OCI-LY7 (cell line): ENCODE measurements at places on chromosomes 7 and 10.

- DNase-seq, result no peak
These were observed 254.9 kb downstream of the KIAA1217 start for GRCh38 chr10:24463611-24464426.

DNA sequence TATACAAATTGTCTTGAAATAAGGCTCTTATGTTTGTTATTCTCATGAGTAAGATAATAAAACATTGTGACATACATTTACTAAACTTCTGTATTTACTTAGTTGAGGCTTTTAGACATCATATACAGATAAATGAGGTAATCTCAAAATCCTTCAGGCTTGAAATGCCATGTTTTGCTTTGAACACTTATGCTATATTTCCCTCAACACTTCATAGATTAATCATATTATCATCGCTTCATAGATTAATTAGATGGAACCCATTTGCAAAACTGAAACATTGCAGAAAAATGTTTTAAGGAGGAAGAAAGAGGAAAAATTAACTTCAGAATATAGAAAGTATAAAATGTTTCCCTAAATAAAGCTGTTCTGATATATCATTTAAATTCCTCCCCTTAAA is 165.0 kb upstream of the CNTNAP2 start:
- DNase-seq, result no peak

- no peak for DNase-seq
These were observed 1.3 kb downstream of the OR2A5 start for GRCh38 chr7:144050093-144050492.

DNA sequence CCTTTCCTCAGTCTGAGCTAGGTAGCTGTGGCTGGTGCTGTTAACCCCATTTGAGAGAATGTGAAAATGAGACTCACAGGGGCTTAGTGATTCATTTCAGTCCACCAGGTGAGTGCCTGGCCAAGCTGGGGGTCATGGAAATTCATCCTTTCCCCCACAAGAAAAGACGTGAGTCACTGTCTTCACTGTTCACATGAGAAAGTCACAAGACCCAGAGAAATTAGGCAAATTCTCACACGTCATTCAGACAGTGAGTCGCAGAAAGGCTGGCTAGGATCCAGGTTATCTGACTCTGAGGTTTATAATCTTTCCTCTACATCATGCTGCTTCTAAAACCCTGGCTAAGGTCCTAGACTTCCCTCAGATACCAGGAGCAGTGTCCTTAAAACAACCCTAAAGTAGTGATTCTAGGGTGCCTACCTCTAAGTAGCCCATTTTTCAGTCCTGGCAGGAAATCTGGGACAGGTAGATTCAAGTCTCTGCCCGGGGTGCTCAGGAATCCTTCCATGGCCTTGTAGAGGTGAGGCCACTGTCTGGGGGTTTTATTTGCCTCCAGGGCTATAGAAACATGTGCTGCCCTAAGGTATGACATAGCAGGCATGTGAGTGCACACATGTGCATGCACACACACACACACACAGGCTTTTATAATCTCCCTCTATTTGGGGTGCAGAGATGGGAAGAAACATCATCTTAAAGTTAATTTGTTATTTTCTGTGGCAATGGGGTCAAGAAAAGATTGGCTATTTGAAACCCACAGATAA is 427.9 kb upstream of the CELF2 start:
- no peak for DNase-seq

DNA sequence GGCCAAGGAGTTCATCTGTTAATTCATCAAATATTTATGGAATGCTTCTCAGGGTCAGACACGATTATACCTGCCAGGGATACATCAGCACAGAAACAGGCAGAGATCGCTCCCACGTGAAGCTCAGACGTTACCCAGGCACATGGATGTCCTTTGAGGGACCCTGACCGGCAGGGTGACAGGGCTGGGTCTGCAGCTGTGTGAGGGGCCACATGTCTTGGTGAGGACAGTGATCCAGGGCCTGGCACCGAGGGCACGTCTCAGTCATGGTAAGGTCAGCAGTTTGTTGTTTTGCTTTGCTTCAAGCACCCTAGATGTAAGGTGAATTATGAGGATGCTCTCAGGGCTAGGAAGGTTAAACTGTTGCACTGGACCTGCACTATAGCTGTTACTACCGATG is 227.9 kb downstream of the WDR37 start:
- no peak for DNase-seq

GRCh38 chr7:143265017-143265693 is 1.9 kb downstream of the GSTK1 start:
- DNase-seq, result no peak

GRCh38 chr7:2639695-2640481 is 8.1 kb downstream of the TTYH3 start:
- no peak for DNase-seq

- DNase-seq, result peak; percentile 84
These were observed at the start of gene CUL1 for GRCh38 chr7:148698397-148699023. Gene CUL1 (plus strand): TSS chr7:148698903. CDS start chr7:148730123, 31,220 bp downstream.

DNA sequence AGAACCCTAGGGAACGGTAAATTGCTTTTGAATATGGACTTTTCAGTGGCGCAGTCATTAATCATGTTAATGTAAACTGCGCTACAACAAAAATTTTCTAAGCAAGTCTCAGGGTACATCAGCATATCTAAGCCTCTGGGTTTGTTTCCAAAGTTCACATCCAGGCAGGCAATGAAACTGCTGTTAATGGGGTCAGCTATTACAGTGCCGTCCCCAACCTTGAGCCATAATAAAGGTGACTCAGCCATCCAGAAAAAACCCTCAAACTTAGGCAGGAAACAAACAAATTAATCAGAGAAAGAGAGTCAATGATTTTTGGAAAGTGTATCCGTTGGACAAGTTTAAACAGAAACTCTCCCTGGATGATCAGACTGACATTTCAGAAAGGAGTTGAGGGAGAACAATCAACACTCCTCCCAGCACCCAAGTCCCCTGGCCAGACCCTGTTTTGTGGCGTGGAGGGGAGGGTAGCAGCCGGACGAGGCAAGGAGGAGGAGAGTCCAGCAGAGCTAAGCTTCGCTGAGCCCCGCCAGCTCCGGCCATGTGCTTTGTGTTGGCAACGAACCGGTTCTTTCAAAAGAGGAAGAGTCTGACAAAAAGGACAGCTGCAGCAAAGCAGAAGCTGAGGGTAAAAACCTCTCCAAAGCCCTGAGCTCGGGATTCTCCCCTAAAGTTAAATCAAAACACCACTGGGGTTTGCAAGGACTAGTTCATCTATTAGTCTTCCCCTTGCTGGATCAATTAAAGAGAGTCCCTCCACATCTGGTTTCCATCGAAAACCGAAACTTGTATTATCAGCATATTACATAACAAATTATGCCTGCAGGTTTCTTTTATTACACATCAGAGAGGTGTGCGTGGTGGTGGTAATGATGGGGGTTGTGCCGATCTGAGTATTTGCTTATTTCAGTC is 3.6 kb downstream of the FAM53B start:
- DNase-seq, result peak; percentile 84

DNA sequence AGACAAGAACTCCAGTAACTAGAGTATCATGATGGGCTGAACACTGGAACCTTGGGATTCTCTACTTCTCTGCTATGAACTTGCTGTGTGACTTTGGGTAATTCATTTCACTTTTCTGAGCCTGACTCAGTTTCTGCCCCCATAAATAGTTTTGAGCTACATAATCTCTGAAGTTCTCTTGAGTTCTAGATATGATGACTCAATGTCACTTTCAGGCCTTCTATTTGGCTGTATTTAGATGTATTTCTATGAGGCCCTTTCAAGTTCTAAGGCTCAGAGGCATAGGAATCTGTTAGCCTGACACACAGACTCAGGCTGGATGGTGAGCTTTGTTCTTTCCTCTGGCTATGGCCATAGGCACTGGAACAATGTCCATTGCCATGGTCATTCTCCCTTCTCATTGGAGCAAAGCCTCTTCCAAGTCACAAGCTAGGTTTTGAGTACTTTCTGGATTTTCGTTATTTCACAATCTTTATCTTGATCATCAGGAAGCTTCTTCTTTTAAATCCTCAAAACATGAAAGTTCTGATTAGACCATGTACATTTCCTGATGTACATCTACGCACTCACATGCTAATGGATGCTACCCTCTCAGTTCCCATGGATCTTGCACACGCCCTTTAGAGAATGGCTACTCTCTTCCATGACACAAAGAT is 101.6 kb downstream of the TES start:
- DNase-seq, result no peak
